Upper lobe of left lung (tissue), 6 donors: ENCODE measurements at places on chromosomes 6 and 20.

DNA sequence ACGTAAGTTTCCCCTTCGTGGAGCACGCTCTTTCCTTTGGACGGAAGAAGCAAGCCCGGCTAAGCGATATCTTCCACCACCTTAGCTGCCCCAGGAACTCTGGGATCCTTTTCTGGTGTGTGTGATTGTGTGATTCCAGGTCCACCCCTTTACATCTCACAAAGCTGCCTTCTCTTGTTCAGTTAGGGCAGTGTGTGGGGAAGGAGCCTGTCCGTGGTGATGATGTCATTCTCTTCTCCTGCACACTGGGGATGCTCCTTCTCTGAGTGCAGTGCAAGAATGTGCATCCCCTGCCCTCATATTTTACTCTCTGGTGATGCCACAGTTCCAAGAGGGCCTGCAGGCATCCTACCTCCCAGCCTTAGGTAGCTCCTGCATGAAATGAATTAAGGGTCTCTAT, 30.3 kb downstream of the BNIP5 start:
- no peak for DNase-seq

DNA sequence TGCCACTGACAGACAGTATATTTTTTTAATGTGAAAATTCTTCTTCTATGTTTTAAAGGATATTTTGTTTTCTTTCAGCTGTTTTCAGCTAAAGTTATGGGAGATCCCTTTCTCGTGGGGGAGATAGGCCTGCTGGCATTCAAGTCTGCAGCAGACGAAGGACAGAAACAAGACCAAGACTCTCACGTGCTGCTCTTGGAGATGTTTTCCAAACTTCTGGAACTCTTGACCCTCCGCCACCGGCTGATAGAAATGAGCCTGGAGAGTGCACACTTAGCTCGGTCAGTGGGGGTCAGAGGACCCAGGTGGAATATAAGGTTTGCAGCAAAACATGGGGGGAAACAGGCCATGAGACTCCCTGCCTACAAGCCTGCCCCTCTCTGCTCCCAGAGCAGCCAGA, 120.5 kb downstream of the CD164 start:
- DNase-seq: no peak

DNA sequence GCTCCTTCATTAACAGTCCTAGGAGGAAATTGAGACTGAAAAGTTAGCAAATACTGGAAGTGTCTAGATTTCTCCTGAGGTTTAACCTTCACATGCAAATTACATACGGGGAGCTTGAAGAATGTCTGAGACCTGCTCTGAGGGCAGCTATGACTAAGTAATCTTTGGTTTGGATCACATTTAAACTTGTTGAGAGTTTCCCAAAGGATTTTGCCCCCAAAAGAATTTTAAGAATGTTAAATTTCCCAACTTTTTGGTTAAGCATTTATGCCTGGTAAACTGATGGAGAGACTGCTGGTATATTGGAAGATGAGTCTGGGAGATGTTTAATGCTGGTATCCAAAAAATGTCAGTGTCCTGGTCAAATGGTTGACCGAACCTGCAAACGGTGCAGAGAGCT, 97.0 kb downstream of the RREB1 start:
- no peak for DNase-seq

GRCh38 chr6:137036566-137037300, 8.0 kb downstream of the IL20RA start:
- no peak for DNase-seq

DNA sequence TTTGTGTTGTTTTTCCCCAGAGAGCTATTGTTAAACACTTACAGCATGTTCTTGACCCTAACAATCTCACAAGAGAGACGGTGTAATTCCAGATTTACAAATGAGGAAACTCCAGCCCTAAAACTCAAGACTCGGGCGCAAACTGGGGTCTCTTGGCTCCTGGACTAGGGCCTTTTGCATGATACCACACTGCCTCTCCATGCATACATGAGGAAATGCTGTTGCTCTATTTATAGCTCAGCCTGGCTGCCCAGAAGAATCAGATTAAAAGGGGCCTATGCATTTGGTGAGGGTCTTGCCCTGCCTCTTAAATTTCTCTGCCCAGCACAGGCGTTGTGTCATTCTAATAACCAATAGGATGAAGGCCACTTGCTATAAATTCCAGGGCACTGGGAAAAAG, 30.5 kb upstream of the SNRPB2 start:
- DNase-seq: no peak

GRCh38 chr6:47665112-47665511, 33.3 kb upstream of the ADGRF4 start:
- no peak for DNase-seq

GRCh38 chr20:59676126-59676850, 71.9 kb downstream of the PHACTR3 start:
- DNase-seq: no peak

DNA sequence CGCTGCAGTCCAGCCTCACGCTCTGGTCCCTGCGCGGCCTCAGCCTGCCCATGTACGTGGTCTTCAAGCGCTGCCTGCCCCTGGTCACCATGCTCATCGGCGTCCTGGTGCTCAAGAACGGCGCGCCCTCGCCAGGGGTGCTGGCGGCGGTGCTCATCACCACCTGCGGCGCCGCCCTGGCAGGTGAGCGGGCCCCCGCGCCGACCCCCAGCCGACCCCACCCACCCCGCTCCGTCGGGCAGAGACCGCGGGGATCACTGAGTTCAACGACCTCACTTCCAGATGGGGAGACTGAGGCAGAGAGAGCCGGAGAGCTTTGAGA, 545 bp downstream of the SLC35D3 start:
- DNase-seq: peak; percentile 84

- DNase-seq: no peak
Observed at GRCh38 chr6:151413372-151414145, 22.2 kb upstream of the ZBTB2 start.

DNA sequence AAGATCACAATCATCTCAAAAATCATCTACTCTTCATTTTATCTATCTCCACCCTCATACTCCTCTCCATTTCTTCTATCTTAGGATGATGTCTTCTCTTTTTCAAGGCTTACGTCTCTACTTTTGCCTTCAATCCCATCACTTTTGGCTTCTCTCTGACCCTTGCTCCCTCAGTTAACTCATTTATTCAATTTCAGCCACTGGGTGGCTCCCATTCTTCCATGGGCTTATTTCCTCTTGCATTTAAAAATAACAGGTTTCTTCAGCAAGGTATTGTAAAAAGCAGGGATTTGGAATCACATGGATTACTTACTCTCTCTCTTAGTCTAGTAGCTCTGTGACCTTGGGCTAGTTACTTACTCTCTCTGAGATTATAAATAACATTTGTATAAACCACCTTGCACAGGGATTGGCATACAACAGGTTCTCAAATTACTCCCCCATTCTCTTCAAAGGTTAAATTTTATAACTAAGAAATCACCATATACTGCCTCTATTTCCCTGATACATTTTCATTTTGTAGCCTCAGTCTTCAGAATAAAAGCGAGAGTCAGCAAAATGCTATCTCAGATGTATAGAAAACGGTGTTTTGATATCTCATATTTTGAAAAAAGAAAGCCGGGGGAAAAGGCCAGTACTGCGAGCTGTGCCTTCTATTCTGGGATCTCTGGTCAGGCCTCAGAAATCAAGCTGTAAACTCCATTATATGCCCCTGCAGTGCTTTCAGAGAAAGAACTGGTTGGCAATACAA, 5.5 kb downstream of the ZSCAN12 start:
- no peak for DNase-seq

- DNase-seq: no peak
Observed at GRCh38 chr6:119043783-119044182, 34.7 kb downstream of the FAM184A start.

DNA sequence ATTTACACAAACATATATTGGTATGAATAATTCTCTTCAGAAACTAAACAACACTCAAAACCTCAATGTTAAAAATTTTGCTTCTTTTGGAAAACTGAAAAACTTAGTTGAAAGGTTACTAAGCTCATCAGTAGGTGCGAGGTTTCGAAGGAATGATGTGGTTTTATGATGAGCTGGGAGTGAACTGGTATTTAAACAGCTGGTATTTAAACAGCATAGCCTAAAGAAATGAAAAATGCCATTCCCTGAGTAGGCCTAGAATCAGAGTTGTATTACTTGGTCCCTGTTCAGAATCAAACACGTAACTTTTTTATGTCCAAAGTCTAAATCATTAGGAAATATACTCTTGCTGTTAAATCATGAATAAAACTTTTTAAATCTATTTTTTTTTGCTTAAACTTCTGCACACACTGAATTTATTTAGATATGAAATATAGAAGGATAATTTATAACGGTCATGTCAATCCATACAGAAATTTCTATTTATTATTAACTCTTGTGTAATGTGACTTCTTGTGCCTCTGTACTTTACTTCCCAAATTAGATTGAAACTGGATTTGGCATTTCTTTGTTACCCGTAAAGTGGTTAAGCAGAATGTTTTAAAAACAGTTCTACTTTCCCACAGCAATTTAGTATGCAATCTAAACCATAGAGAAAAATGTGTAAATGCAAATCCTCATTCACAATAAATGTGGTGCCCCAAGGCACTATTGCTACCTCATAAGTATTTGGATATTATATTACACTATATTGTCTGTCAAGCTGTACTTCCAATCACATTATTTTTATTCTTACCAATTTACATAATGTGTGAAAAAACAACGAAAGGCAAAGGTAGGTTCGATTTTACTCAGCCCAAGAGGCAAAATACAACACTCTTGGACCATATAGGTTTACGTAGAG, 124.1 kb downstream of the HS3ST5 start:
- DNase-seq: no peak

GRCh38 chr20:9831032-9831431, 7.8 kb downstream of the PAK5 start:
- DNase-seq: no peak

- DNase-seq: no peak
Observed at GRCh38 chr6:166752097-166752496, 125.0 kb upstream of the RPS6KA2 start.

- no peak for DNase-seq
Observed at GRCh38 chr6:168989421-168989820, 264.2 kb downstream of the THBS2 start.
